ENCODE measurements at places on chromosomes 1 and 21.

- DNase-seq = no peak
Observed at GRCh38 chr1:27883536-27883935, 11.2 kb downstream of the THEMIS2 start.

- peak; percentile 53 for DNase-seq
Observed at GRCh38 chr1:222928212-222928611, 113.4 kb downstream of the DISP1 start.

- DNase-seq = no peak
Observed at GRCh38 chr1:87404296-87404695, 75.6 kb downstream of the LMO4 start.

DNA sequence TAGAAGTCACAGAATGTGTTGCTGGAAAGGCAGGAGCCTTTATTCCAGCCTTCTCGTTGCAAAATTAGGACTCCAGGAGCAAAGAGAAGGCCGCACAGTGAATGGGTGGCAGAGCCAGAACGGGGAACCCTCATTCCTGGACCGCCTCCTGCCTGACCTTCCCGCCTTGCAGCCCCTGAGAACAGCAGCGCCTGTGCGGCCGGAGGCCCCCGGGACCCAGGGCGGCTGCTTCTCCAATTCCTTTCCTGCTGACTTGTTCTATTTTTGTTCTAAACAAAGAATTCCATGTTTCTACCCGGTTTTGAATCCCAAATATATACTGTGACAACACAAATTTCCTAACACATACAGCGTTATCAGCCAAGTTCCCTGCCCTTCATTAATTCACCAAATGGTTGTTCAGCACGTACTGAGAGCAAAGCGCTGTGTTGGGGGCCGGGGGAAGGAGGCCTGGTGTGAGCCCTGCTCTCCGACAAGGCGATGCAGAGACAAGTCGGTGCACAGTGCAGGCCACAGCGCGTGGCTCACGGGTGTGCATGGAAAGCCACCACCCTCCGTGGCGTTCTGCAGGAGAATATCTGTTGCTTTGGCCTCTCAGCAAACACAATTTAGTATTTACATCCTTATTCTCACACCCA, 31.9 kb upstream of the COL6A2 start:
- no peak for DNase-seq

DNA sequence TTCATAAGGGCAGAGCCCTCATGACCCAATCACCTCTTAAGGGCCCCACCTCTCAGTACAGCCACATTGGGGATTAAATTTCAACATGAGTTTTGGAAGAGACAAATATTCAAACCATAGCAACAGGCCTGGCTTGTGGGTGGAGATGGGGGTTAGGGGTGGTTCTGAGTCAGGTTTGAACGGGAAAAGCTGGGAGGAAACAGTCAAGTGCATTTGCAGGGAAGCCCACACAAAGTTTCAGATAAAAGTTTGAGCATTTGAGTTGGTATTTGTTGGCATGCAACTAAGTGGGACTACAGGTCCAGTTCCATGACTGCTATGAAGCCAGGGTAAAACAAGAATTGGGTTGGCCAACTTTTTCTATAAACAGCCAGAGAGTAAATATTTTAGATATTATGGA, 21.0 kb upstream of the PADI2 start:
- DNase-seq = no peak

DNA sequence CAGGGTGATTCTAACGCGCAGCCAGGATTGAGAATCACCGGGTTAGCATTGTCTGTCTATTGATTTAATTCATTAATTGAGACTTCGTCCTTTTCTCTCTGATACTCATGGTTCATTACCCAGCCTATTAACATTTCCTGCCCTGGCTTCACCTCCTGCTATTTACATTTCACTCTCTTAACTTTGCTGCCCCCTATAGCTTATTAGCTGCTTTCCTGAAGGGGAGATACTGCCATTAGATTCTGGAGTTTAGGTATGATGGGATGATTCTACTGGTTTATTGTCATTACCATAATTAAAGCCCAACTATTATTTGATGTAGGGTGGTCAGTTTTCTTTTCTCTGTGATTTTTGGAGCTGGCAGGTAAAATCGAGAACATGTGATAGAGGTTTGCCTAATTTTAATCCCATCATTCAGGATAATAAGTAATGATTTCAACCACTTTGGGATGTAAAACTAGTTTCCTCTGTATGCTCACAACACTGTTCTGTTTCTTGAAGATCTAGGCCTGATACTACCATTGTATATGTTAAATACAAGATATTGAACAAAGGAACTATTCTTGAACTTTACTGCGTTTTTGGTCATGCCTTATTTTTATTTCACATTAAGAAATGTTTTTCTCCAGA, 6.4 kb downstream of the PPP2R5A start:
- DNase-seq = no peak

- DNase-seq = no peak
Observed at GRCh38 chr21:35358008-35358407, 308.9 kb upstream of the RUNX1 start.

GRCh38 chr1:91529856-91530255, 29.2 kb downstream of the CDC7 start:
- DNase-seq = no peak

- peak; percentile 53 for DNase-seq
Observed at GRCh38 chr1:8314346-8315280, 3.3 kb upstream of the SLC45A1 start.

- DNase-seq = no peak
Observed at GRCh38 chr1:77064246-77064645, 155.0 kb downstream of the PIGK start.

DNA sequence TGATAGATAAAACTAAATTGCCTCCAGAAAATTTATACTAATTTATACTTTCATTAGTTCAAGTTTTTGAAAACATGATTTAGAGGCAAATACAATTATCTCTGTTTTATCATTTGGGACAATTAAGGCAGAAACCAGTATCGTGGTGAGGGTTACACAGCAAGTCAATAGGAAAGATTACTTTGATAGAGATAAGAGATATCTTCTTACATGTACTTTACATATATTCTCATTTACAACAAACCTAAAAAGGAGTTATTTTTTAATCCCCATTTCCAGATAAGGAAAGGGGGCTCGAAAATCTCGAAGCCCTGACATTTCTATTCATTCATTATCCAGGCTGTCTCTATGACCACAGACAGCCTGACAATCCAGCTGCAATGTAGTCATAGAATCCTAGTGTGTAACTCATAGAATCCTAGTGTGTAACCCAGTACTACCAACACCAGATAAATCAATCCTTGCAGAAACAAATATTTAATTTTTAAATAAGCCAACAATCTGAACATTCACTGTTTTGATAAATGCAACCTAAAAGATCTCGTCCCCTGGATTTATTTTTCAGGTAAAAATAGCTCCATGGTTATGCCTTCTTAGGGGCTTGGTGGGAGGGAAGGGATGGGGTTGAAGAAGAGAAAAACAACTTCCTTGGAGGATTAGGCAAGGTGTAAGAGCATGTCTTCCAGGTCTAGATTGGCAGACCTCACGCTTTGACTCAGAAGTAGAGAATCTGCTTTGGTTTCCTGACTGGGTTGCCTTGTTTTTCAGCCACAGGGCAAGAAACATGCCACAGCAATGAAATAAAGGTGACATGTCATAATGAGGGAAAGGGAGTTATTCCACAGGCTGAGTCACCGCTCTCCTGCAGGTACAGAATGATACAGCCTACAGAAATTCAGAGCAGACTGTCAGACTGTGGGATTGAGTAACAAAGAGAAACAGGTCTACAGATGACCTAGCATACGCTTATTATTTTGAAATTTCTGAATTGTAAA, 45.6 kb downstream of the IRF2BP2 start:
- no peak for DNase-seq

DNA sequence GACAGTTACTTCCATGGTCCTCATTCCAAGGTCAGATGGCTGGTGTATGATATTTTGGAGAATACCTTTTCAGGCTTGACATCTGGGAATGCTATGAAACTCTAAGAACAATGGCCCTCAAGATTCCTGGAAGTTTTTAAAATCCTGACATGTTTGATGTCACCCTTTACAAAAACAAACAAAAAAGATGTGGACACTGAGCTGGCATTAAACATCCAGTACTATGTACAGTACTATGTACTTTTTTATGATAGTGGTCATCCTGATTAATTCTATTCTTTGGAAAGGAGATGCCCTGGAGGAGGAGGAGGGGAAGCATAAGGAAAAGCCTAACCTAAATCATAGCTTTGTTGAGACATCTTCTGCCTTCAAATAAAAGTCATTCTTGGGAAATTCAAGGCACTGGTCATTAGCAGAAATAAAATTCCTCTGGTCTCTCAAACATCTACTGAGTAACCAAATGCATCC, 235.4 kb downstream of the HMCN1 start:
- no peak for DNase-seq

DNA sequence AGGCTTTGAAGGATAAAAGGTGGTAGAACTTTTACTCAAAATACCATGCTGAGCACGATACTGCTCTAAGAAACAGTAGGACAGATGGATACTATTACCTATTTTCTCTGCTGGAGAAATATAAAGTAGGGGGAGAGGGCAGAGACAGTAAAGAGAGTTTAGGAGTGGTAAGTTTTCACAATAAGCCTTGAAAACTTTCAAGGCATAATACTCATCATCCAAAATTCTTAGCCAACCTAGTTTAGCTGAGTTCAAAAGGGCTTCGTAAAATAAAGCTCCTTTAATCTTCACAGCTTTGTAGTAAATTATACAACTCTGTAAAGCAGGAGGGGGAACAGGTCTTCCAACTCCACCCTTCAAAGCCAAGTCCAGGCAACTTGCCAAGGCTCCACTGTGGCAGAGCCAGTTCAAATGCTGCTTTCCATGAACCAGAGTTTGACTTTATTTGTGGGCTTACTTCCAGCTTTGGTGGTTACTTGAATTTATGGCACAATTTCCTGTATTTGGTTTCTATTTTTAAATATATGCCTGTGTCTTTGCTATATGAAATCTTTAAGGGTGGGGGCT, 15.5 kb downstream of the TEX38 start:
- DNase-seq = no peak

DNA sequence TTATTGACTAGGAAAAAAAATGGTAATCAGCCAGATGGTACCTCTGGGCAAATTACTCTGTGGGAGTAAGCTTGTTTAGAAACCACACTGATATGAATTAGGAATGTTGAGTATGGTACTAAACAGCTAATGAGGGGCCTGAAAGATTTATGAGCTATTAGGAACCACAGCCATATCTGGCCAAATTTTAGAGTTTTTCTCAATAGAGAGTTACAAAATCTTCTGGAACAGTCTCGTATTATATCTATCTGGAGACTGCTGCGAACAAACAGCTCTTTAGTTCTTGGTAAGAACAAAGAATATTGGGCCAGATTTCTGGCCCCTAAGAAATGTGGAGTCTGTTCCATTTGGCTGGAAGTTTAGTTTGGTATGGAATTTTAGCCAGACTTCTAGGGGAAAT, 4.9 kb upstream of the PODN start:
- DNase-seq = no peak

- peak; percentile 62 for DNase-seq
Observed at GRCh38 chr1:115829023-115829674, 11.8 kb downstream of the NHLH2 start.

DNA sequence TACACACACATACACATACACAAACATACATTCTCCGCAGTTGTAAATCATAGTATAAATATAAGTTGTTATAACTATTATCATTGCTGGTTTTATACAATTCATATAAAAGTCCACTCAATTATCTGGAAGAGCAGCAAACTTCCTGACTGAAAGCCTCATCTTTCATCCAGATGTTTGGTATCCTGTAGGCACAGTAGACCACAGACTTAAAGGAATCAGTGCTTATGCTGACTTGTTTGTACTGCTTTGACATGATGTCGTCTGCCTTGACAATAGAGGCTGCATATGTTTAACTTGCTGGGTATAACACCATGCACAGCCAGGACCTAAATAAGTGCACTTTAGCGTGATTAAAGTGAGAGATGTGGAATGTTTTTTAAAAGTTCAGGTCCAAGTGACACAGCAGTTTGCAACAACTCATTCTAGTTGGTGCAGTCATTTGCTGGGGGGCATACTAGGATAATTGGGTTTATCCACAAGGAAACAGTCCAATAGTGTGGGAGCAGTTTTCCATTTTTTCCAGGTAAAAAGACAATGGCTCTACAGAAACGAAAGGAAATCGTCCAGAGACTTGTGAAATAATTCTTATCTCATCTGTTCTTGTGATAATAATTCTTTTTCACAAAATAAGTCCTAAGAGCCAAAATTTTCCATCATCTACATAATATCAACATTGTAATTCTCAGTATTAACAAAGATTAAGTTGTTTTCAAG, 110.3 kb upstream of the TSPAN2 start:
- DNase-seq = no peak

- DNase-seq = no peak
Observed at GRCh38 chr1:219461981-219462400, 150.9 kb downstream of the ZC3H11B start.

DNA sequence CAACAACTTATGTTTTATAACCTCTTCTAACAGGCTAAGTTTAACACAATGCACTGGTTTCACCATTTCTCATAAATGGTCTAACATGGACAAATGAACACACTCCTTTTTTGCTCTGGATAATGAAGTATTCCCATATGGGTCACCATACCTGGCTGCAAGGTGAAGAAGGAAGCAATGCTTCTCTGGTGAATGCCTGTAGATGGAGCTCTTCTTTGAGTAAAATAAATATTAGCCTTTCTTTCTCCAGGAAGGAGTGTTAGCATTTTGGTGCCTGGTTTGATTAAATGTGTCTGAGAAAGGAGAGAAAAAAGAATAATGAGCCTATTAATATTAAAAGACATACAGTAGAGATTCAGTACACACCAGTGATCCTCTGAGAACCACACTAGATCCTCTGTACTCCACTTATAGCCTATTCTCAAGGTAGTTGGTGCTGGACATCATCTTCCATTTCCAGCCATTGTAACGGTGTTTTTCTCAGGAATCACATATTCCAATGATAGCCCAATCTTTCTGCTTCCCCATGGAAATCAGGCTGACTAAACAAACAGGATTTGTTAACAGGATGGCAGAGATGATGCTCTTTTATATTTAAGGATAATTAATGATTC, 17.6 kb downstream of the MTFR1L start:
- no peak for DNase-seq

- DNase-seq = no peak
Observed at GRCh38 chr1:232368821-232369321, 261.1 kb downstream of the SIPA1L2 start.

DNA sequence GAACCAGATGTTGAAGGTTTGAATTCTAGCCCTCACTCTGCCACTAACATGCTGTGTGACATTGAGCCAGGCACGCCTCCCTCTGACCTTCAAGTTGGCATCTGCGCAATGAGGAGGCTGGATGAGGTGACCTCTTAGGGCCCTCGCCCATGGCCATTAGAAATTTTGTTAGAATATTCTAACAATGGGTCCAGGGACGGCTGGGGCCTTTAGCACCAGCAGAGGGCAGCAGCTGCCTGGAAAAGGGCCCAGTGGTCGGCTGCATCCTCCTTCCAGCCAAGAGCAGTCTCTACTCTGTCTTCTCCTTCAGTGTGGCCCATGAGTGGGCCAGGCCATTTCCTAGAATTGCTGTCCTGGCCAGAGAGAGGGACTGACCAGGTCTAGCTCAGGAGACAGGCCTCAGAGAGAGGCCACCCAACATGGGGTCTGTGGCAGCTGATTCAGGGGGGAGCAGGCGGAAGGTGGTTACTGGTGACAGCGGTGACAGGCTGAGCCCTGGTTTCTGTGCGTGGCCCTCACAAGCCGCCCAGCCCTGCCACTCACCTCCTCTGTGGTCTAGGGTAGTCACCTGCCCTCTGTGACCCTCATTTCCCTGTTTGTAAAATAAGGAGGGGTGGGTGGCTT, 101.3 kb upstream of the ACTL8 start:
- peak; percentile 15 for DNase-seq
